ENCODE measurements at places on chromosomes 4 and X.

GRCh38 chrX:134925551-134925950 lies 65.2 kb upstream of the SMIM10 start:
- DNase-seq, result no peak

- DNase-seq, result no peak
Observed at GRCh38 chrX:74117962-74118902, 185.7 kb upstream of the ZCCHC13 start.

DNA sequence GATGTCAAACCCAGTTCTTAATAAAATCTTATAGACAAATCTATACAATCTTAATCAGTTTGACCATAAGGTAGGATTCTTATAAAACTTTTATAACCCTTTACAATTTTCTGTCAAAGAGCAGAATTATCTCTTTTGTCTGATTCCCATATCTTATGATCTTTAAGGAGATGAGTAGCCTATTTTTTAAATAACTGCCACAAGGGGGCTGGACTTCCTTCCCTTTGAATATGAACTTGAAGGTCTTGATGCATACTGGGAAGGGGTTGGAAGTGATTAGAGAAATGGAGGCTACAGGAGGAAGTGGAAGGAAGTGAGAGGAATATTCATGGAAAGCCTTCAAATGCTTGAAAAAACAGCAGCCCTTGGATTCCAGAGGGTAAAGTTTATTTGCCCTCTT lies 111.1 kb downstream of the APOOL start:
- no peak for DNase-seq

GRCh38 chrX:14491689-14492088 lies 37.6 kb upstream of the GLRA2 start:
- DNase-seq, result no peak

DNA sequence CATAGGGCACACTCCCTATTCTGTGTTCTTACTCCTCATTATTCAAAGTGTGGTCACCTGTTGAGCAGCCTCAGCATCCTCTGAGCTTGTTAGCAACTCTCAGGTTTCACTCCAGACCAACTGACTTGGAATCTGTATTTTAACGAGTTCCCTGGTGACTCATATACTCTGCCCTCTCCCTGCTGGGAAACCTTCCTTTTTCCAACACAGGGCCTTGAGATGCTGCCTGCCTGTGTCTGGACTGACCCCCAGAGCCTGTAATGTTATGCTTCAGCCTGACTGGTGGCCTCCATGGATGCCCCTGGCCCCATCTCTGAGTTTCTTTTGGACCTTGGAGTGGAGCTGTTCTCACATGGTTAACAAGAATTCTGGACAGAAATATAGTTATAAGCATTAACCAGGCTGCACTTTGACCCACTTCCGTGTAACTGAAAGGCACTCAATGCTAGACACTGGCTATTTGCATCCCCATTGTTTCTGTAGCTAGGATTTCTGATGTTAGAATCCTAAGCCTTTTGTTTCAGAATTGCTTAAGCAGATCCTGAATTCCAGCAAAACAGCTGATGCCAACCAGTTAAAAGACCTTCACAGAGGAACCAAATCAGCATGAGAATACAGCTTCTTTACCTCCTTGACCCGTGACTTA lies 262.6 kb downstream of the STIM2 start:
- DNase-seq, result no peak

- no peak for DNase-seq
Observed at GRCh38 chr4:56206258-56206657, 181.0 kb downstream of the AASDH start.

- DNase-seq, result no peak
Observed at GRCh38 chr4:60134099-60134498, 1066.0 kb upstream of the ADGRL3 start.

DNA sequence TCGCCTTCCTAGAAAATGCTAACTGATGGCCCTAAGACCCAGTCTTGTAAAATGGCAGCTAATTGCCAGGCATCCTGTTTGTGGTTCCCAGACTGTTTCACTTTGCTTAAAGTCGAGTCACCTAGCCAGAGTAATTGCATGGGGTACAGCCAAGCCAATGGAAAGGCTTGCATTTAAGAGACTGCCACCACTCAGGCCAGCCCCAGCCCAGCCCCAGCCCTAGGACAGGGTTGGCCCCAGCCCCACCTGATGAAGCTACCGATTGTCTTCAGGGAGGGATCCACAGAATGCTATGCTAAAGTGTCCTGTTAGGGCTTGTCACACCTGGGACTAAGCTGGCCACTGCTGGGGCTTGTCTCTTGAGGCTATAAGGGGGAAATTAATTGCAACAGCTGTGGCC lies 194.6 kb upstream of the KLF3 start:
- no peak for DNase-seq

DNA sequence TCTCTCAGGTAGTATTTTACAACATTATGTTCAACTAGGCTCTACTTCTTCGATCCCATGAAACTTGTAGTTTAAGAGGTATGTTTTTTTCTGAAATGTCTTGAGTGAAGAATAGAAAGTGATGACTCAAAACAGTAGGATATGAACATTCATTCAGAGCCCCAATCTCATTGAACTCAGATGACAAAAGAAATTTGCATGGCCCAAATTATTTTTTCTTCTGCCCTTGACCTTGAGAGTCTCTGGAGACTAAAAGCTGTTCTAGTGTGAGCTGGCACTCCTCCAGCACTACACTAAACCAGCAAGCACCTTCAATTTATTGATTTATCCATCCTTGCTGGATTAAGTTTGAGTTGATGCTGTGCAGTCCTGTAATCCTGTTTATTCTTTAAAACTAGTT lies 4.0 kb downstream of the DCLK2 start:
- DNase-seq, result no peak

DNA sequence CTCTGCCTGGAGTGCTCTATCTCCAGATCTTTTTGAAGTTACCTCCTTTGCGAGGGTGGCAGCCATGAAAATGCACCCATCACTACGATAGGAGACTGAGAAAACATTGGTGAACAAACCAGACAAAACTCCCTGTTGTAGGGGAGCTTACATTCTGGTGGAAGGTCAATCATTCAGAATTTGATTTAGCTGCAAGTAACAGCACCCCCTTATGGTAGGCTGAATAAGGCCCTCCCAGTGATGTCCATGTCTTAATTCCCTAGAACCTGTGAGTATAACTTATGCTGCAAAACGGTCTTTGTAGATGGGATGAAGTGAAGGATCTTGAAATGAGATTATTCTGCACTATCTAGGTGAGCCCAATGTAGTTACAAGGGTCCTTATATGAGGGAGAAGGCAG lies 5.6 kb upstream of the TEC start:
- no peak for DNase-seq

GRCh38 chrX:1427756-1428155 lies 25.0 kb downstream of the ASMTL start:
- no peak for DNase-seq

DNA sequence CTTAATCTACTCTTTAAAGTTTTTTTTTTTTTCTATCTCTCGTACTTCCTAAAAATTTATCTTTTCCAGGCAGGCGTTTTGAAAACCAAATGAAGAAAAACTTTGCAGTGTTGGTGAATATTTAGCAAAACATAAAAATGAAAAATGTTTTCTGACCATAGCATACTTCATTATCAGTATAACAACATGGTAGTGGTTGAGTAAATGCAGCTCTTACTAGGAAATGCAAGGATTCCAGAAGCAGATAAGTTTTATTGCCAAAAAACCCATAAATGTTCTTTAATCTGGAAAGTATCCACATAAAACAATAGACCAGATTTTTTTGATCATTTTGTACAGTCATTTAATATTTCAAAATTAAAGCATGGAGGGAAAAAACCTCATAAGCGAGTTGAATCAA lies 136.9 kb upstream of the GUCY1A1 start:
- no peak for DNase-seq

DNA sequence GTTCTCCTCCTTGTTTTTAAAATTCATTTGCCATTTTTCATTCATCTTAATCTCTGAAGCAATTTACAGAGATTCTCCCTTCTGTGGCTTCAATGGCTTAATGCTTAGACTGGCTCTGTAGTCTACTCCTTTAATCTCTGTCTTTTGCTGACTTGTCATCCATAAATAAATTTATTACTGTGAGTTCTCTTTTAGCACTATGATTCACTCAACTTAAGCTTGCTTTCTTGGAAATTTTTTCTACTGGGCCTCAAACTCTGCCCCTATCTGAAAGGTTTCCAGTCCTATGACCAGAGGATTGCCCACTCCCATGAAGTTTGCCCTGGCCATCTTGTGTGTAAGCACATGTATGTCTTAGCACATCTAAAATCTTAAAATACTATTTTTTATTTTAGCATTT lies 251.1 kb downstream of the DCLK2 start:
- DNase-seq, result no peak

GRCh38 chr4:117068120-117068519 lies 17.3 kb downstream of the TRAM1L1 start:
- DNase-seq, result no peak

DNA sequence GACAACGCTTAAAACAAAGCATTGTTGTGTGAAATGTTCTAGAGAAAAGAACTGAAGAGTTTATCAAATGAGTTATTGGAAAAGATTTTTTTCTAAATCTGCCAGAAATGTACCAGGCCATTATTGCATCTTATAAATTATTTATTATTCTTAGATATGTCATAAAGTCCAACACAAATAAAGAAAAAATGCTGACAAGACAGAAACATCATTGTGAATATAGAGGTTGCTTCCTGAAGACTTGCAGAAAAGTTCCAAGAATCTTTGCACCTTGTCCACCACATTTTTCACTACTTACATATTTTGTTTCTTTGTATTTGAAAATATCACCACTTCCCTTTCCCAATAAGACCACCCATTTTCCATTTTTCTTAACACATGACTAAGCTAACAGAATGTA lies 545.8 kb downstream of the IQCM start:
- DNase-seq, result no peak

DNA sequence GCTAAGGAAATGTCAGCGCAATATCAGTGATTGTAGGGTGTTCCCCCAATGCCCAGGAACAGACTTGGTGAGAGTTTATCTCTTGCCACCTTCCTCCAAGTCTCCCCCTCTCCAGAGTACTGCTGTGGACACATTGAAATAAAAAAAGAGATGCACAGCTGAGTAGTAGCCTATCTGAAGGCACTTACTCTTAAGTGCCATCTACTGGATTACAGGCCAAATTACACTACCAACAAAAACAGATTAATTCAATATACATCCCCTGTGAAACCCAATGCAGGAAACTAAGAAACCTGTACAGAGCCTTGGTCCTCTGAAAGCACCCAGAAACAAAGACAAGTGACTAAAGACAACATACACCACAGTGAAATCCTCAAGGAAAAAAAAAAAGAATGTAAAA lies 460.3 kb downstream of the ZIC3 start:
- DNase-seq, result no peak

- no peak for DNase-seq
Observed at GRCh38 chr4:148293571-148293970, 148.6 kb downstream of the NR3C2 start.

DNA sequence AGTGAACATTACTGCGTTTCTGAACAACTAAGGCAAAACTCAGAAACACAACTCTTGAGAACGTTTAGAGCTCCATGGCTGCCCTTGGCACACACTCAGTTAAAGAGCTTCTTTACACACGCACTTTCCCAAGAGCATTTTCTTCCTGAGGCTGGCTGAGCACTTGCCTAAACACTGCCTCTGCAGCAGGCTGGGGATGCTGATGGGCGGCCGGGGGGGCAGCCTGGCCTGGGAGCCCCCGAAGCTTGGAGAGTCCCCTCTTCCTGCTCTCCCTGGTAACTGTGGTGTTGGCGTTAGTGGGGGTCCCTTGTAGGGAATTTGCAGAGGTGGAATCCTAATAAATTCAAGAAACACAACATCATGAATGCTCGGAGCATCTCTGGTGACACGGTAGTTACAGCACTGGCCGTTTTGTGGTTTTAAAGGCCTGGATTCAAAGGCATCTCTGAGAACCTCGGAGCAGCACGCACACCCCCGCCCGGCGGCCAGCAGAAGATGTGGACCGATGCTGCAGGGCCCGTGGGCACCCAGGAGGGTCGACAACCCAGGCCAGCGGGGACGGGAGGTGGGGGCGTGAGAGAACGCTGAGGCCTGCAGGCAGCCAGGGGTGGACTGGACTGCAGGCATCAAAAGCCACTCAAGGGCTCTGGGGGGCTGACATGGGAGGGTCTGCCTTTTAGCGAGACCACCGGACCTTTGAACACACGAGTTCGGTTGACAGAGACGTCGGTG lies 45.4 kb downstream of the FGFRL1 start:
- no peak for DNase-seq

DNA sequence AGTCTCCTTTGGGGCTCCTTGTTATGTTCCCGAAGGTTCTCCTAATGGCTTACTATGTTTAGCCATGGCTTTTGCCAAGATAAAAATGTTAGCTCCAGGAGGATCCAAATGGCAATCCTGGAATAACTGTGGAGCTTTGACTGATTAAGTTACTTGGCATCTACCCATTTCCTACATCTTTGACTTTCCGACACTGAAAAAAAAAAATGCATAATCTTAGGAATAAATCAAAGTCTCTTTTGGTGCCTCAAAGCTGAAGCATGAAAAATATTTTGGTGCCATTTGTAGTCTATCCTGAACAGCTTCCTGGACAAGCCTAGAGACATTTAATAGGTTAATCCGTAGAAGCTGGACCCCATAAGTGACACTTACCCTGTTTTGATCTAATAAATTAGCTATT lies 191.7 kb downstream of the PALLD start:
- DNase-seq, result no peak

- DNase-seq, result no peak
Observed at GRCh38 chr4:73607375-73608033, 12.7 kb downstream of the RASSF6 start.

DNA sequence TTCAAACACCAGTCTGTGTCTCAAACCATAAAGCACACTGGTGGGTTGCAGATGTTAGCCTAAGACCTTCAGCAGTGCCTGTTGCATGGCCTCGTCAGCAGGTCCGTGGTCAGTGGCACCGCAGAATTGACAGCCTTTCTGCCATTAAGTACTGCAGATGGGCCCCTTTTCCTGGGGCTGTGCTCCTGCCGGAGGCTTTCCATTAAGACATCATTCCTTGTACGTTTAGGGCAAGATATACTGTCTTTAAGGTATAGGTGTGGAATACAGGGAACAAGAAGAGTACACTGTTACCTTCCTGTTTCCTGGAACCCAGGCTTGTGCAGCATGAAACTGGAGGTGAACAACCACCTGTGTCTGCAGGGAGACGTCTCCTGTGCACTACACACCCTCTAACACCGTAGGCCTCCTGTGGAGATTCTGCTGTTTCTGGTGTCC lies 67.9 kb upstream of the WDR1 start:
- DNase-seq, result no peak

DNA sequence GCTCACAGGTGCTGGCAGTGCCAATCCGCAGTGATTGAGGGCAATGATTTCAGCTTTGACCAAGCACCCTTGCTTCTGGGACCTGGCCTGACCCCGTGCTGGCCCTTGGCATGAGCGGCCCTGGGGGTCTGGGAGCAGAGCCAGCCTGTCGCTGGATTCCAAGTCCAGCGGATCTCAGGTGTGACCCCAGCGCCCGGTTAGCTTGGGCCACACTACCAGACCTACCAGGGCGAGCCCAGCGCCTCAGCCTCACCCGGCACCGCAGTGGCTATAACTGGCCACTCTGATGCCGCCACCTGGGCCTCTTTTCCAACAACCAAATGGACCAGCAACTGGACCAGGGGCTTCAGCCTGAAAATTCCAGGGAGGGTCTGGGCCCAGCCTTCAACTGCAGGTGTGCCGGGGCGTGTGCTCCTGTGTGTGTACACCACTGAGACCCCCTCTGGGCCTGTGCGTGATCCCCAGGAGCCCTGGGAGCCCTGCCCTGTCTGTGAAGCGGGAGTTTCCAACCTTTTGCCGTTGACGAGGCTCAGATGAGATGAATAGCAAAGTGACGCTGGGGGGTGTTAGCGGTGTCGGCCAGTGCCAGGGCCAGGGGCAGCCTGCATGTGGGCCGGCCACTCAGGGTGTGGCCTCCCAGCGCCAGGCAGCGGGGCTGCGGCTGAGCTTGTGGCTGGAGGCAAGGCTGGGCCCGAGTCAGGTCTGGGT lies 658 bp downstream of the SH3TC1 start:
- peak; percentile 28 for DNase-seq

GRCh38 chrX:95441836-95442235 lies 1242.8 kb upstream of the DIAPH2 start:
- DNase-seq, result no peak

Measured in activated naive CD4-positive, alpha-beta T cell treated with anti-CD3 and anti-CD28 coated beads, Interleukin-2, amount 50 U/mL, for 16 hours (primary cell).